ENCODE measurements at places on chromosomes 11 and 22.

DNA sequence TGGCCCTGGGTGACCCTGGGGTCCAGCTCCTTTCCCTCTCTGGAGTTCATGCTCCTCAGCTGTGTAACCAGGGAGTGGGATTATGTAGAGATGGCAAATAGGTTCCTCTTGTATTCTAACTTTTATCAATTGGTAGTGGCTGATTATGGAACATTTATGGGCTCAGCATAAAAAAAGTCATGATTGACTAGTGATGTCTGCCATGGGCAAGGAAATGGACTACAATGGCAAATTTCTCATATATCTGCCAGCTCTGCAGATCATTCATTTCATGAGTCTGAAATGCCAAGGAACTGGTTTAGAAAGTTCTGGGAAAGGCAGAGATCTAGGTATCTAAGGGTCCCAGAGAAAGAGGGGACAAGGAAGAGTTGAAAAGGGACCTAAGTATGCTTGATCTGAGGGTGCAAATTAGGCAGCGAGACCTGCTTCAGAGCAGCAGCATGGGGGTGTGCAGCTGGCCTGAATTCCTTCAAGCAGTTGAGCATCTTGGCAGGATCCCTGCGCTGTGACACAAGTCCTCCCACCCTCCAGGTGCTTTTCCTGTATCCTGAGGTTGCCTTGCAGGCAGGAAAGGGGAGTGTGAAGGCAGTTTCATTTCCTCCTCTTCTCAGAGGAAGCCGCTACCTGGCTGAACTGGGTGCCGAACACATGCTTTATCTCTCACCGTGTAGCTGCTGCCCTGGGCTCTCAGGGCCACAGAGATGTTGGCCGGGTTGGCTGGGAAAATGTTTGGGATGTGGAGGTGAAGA, 10.4 kb downstream of the SLC15A3 start:
- no peak for DNase-seq

DNA sequence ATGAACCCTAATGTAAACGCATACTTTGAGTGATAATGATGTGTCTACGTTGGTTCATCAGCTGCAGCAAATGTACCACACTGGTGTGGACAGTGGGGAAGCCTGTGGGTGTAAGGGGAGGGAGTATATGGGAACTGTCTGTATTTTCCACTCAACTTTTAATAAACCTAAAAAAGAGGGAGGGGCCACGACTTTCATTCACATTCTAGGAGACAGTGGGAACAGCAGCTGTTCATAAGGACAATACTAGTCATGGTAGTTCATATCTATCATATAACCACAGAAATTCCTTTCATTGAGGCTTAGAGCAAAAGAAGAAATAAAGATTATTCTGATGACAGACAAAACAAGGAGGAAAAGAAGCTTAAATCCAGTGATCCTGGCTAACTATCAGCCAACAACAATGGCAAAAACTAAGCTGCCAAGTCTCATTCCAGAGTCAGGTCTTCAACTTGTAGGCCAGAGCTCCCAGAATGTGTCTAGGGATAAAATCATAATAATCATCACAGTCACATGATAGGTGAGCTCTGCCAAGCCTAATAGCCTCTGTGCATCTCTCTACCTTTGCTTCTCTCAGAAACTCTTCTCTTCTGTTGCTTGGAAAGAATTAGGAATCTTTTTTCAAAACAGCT, 59.4 kb upstream of the CHRM4 start:
- no peak for DNase-seq

DNA sequence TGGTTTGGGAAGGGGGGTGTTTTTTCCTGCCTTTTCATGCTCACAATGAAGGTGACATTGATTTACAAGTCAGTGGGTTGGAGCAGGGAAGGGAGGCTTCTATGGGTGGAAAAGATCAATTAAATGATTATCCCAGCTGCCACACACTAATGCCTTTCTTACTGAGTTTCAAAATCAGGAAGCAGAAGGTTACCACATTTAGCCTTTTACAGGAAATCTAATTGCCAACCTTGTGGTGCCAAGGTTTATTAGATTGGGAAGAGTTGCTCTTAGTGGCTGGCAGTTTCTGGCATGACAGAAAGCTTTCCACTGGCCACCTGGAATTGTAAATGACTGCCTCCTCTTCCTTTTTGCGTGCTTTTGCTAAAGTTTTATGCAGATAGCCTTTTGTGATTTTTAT, 98.7 kb downstream of the NAV2 start:
- no peak for DNase-seq

GRCh38 chr11:100442017-100442416, 245.1 kb upstream of the ARHGAP42 start:
- DNase-seq: no peak

DNA sequence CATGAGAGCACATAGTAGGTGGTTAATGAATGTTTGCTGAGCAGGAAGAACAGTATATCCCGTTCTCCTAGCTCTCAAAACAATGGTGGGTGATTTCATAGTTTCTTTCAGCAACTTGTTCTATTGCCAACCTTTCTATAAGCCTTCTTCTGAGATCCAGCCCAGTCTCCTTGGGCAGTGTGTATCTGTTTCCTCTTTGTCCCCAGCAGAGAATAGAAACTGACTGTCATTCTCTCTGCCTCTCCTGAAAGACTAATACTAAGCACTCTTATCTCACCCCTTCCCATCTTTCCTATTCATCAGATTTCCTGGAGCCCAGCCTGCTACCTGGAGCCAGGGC, 272.9 kb downstream of the ST3GAL4 start:
- no peak for DNase-seq

DNA sequence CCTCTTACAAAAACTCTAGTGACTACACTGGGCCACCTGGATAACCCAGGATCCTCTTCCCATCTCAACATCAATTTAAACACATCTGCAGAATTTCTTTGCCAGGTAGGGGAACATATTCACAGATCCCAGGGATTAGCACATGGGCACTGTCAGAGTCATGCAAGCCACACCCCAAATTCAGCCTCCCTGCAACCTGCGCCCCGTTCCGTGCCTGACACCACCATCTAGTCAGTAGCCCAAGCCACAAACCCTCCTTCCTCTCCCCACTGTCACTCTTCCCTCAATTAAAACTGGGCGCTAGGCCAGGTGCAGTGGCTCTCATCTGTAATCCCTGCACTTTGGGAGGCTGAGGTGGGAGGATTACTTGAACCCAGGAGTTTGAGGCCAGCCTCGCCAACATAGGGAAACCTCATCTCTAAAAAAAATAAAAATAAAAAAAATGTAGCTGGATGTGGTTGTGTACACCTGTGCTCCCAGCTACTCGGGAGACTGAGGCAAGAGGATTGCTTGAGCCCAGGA, 6.4 kb downstream of the FADD start:
- no peak for DNase-seq
